ENCODE measurements at places on chromosomes 13 and 19. TPM values are rescaled to one million over a fixed set of nuclear protein-coding genes. Genes with fewer than 3 reads are reported as not detected.

Gene NCCRP1
- total RNA-seq, result 1.3 TPM

Gene SMIM24
- total RNA-seq, result 3.1 TPM

Gene ZGLP1
- total RNA-seq, result 22.1 TPM

Gene TMEM238
- total RNA-seq, result 1.7 TPM

Gene NACC1
- 102 TPM for total RNA-seq

Gene FFAR2
- not detected for total RNA-seq

Gene SULT2A1
- 0.24 TPM for total RNA-seq

Gene CCDC122
- total RNA-seq, result 31.6 TPM

Gene CBY2
- 115 TPM for total RNA-seq

Gene OR7A5
- 3.7 TPM for total RNA-seq

Gene ZNF415
- 63.8 TPM for total RNA-seq

Gene ZNF701
- 22.4 TPM for total RNA-seq

Gene F2RL3
- 4.6 TPM for total RNA-seq
